ENCODE measurements at places on chromosomes 6 and 20. TPM values are rescaled to one million over a fixed set of nuclear protein-coding genes. Genes with fewer than 3 reads are reported as not detected.

DNA sequence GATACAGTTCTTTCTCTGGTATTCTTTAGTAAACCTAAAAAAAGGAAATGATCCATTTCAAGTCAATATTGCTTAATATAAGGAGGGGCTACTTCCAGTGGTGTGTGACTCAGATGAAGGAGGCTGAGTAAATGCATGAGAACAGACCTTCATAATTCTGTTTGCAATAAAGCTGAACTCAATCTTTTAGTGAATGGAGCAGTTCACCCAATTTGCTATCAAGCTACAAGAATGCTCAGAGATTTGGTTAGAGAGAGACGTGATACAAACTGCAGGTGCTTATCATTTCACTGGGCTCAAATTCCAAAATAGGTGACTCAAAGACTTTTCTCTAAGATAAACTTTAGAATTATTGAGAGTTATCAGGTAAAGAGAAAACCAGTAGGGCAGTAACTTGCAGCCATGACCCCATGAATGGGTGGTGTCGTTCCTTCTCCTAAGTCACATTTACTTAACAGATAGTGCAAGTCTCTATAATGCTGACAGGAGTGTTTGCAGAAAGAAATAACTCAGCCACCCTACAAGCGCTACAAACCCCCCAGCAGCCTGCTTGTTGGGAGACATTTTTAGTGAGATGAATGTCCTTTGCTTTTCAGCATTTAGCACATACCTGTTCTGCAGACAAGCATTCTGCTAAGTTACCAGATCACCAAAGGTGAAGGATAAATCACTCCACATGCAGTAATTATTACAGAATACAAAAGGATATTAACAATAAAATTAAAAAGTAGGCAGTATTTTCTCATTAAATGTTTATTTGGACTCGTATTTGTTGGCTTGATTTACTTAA, 16.4 kb upstream of the BLOC1S5 start:
- DNase-seq = no peak

DNA sequence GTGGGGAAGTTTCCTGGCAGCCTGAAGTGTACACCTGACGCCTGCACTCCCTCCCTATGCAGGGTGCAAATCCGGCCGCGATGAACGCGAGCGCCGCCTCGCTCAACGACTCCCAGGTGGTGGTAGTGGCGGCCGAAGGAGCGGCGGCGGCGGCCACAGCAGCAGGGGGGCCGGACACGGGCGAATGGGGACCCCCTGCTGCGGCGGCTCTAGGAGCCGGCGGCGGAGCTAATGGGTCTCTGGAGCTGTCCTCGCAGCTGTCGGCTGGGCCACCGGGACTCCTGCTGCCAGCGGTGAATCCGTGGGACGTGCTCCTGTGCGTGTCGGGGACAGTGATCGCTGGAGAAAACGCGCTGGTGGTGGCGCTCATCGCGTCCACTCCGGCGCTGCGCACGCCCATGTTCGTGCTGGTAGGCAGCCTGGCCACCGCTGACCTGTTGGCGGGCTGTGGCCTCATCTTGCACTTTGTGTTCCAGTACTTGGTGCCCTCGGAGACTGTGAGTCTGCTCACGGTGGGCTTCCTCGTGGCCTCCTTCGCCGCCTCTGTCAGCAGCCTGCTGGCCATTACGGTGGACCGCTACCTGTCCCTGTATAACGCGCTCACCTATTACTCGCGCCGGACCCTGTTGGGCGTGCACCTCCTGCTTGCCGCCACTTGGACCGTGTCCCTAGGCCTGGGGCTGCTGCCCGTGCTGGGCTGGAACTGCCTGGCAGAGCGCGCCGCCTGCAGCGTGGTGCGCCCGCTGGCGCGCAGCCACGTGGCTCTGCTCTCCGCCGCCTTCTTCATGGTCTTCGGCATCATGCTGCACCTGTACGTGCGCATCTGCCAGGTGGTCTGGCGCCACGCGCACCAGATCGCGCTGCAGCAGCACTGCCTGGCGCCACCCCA, 1.2 kb downstream of the GPR6 start:
- no peak for DNase-seq

GRCh38 chr20:54208548-54209176, 775 bp downstream of the PFDN4 start:
- no peak for DNase-seq

- no peak for DNase-seq
These were observed 27.5 kb downstream of the EPB41L1 start for GRCh38 chr20:36181934-36182603.

GRCh38 chr6:26415791-26416190, 13.7 kb downstream of the BTN3A1 start:
- no peak for DNase-seq

DNA sequence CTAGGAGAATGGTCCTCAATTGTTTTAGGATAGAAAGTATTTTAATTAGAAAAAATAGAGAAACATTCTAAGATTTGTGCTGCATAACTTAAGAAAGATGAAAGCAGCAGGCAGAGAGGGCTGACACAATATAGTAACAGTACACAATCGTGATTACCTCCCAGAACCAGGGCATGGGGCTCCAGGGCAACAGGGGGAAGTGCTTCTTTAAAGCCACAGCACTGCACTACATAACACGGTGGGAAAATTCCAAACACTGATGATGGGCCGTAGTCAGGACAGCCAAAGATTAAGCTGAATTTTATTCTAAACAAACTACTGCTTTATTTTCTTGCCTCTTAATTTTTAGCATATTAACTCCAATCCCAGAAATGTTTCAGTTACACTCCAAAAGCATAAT, 14.4 kb downstream of the EXOC2 start:
- no peak for DNase-seq

GRCh38 chr20:50582092-50582491, 71.9 kb downstream of the PTPN1 start:
- DNase-seq = no peak

GRCh38 chr6:168107191-168107983, 28.4 kb upstream of the FRMD1 start:
- no peak for DNase-seq

TRIM40 gene
- total RNA-seq = not detected

PRPH2 gene
- total RNA-seq = 0.78 TPM

IYD gene
- 2.3 TPM for total RNA-seq

GRCh38 chr6:48961781-48962415, 501.2 kb downstream of the MMUT start:
- no peak for DNase-seq

OTOR gene
- not detected for total RNA-seq

DNA sequence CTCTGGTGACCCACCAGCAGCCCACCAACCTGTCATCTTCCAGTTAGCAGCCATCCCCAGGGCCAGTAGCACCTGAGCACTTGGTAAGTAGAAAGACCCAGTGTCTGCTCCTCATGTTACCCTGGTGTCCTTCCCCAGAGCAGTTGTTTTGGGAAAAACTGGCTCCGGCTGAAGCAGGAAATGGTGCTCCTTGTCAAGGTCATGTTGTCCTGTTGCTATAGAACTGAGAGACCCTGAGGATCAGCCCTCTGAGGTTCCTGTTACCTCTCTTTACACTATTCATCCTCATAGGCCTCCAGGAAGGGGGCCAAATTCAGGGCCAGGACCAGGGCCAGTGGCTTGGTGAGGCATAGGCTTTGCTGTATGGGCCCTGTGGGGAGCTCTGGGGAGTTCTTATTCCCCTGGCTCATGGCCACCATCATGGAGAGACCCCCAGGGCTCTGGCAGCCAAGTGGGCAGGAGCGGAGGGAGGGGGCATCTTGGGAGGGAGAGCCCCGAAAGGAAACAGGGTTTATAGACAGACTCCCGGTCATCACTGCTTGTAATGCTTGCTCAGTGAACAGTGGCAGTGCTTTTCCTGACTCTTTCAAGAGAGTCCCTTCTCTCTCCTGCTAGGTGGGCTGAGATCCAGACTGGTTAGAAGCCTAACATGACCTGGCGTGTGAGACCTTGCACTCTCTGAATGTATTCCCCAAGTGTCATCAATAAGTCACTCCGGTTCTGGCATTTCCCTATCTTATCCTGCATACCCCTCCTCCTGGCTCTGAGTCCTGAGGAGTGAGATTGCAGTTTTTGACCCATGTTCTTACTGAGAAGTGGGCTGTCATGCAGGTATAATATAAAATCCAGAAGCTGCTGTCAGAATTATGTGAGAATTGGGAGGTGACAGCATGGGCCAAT, 50.7 kb downstream of the PPARD start:
- no peak for DNase-seq

DNA sequence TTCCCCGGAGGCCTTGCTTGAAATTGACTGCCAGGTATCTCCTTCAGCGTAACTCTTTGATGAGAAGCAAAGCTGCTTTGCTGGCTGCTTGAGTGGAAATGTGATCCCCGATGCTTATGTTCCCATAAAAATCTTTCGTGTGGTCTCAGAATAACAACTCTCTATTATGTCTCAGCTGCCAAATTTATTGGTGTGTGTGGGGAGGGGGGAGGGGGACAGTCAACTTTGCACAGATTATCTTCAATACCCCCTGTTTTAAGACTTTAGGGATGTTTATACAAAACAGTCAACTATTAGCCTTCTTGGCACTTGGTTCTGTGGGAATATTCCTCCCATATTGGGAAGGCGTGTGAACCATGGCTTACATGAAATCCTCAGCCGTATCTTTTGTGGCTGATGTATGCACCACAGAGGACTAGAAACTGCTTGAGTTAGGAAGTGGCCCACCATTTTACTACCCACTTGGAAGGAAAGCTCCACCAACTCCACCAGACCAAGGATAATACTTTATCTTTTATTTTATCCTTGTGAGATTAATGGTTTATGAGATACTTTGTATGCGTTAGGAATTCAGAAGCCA, 101.5 kb upstream of the SLC24A3 start:
- DNase-seq = no peak

DNA sequence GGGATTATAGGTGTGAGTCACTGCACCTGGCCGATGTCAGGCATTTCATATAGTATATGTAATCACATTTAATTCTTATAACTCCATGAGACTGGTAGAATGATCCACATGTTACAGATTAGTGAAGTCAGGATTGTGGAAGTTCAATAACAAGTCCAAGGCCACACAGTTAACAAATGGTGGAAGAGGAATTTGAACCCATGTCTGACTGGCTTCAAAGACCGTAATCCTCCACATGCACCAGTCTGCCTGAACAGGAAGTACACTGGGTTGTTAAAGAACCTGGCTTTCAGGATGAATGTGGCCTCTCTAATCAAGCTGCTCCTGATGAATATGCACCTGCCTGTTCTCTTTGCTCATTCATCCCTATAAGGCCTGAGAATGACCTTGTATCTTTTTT, 122.0 kb upstream of the HDAC2 start:
- DNase-seq = no peak

GRCh38 chr6:14273191-14273590, 155.6 kb downstream of the CD83 start:
- DNase-seq = no peak

DNA sequence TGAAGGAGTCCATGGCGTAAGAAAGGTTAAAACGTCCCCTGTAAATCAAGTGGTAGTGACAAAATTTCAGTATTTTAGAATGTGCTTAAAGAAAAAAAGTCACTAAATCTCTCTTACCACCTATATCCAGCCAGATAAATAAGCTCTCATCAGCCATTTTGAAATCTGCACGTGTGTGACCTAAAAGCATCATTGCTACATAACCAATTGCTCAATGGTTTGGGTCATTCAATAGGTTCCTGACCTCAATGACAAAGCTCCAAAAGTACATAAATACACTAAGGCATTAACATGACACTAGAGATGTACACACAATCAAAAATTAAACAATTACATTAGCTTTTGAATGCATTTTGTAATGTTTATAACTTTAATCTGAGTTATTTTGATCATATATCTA, 272.4 kb downstream of the GMDS start:
- no peak for DNase-seq

DNA sequence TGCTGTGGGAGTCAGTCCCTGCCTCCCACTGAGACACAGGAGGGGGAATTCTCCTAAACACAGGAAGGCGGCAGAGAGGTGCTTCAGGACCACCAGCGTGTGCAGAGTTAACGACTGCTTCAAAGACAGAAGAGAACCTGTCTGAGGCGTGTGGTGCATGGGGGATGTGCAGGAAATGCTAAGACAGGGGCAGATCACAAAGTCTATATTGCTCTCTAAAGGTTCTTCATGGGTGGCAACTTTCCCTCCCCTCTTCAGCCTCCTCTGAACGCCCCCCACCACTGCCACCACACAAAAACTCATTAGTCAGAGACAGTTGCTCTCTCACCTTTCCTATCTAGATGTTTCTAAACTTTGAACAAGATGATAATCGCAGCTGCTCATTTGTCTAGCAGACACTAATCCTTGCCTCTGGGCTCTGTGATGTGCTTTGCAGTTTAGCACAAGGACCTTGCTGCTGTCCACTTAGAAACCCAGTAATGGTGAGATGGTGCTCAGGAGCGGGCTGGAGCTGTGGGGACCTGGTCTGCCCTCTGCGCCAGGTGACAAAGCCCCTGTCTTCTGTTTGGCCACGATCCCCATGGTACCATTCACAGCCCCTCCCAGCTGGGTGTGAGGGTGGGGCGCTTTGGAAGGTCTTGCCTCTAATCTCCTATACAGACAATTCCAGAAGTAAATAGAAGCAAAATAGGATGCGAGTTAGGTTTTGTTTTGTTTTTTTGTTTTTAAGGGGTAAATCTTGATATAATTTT, 219.6 kb downstream of the NRN1 start:
- no peak for DNase-seq

- DNase-seq = no peak
These were observed 932 bp upstream of the EZR start for GRCh38 chr6:158819977-158820622.

GRCh38 chr6:158772851-158773371, 46.3 kb downstream of the EZR start:
- no peak for DNase-seq

BTNL2 gene
- not detected for total RNA-seq

DNA sequence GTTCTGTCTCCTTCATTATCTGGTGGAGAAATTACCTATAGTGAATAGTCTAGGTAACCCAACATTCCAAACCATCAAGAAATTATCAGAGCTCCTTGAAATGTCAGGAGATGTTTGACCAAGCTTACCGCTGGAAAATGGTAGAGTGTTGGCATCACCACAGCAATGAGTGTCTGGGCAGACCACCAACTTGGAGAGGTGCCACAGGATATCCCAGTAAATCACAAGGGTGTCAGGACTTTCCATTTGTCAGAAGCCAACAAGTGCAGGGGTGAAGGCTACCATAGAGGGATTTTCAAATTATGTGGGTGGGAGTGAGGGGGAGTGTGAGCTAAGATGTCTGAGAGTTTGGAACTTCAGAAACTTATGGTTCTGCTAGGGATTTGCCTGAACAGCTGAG, 73.2 kb downstream of the VGLL2 start:
- DNase-seq = no peak

DNA sequence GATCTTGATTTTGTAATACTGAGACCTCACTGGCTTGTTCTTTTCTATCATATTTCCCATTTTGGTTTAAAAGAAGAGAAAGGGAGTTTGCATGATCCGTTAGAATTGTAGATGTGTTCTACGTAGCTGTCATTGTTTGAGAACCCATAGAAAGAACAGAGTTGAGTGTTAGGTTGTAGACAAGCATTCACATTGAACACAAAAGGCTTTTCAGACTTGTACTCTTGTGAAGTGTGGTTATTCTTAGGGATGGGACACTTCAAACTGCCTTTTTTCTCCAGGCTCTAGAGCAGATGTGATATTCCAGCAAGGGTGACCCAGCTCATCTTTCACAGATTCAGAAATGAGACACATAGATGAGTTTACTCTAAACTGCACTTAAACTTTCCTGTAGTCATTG, 19.9 kb downstream of the FOXO3 start:
- no peak for DNase-seq

PHACTR1 gene
- 69.1 TPM for total RNA-seq

- no peak for DNase-seq
These were observed 98.3 kb downstream of the CDH26 start for GRCh38 chr20:60056407-60057122.

- DNase-seq = no peak
These were observed 27.0 kb upstream of the MDGA1 start for GRCh38 chr6:37724530-37725220.

SLC17A9 gene
- 18.8 TPM for total RNA-seq
